ENCODE measurements at places on chromosomes 4 and X. TPM values are rescaled to one million over a fixed set of nuclear protein-coding genes. Genes with fewer than 3 reads are reported as not detected.

- DNase-seq = no peak
Observed at GRCh38 chrX:132940727-132941327, 17.6 kb downstream of the HS6ST2 start.

GRCh38 chr4:52059372-52059771, 8.3 kb downstream of the SPATA18 start:
- DNase-seq = no peak

DNA sequence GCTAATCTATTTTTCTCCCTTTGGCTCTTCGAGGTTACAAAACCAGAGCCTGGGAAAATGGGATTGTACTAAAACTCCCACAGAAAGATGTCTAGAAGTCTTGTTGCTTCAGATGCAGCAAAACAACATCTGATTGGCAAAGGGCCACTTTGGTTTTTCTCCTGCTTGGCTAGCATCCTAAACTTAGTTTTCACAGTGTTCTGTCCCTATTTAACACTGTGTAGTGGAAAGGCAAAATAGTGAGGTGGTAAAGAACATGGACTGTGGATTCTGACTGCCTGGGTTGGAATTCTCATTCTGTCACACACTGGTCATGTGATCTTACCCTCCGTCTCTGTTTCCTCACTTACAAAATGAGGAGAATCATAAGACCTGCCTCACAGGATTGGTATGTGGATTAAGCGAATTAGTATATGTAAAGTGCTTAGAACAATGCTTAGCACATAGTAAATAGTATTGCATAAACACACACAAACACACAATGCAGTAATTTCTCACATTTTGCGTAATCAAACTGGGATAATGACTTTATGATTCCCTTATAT, 23.5 kb downstream of the TIGD2 start:
- DNase-seq = no peak

GRCh38 chr4:47974566-47974965, 41.9 kb downstream of the CNGA1 start:
- no peak for DNase-seq

GRCh38 chr4:187183826-187184225, 460.2 kb upstream of the FAT1 start:
- no peak for DNase-seq

DNA sequence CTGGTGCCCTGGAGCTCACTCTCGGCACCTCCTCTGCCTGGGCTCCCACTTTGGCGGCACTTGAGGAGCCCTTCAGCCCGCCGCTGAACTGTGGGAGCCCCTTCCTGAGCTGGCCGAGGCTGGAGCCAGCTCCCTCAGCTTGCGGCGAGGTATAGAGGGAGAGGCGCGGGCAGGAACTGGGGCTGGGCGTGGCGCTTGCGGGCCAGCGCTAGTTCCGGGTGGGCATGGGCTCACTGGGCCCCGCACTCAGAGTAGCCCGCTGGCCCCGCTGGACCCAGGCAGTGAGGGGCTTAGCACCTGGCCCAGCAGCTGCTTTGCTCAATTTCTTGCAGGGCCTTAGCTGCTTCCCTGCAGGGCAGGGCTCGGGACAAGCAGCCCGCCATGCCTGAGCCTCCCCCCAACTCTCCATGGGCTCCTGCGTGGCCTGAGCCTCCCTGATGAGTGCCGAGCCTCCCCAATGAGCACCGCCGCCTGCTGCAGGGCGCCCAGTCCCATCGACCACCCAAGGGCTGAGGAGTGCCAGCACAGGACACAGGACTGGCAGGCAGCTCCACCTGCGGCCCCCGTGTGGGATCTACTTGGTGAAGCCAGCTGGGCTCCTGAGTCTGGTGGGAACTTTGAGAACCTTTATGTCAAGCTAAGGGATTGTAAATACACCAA, 26.7 kb upstream of the FAM90A26 start:
- no peak for DNase-seq

DNA sequence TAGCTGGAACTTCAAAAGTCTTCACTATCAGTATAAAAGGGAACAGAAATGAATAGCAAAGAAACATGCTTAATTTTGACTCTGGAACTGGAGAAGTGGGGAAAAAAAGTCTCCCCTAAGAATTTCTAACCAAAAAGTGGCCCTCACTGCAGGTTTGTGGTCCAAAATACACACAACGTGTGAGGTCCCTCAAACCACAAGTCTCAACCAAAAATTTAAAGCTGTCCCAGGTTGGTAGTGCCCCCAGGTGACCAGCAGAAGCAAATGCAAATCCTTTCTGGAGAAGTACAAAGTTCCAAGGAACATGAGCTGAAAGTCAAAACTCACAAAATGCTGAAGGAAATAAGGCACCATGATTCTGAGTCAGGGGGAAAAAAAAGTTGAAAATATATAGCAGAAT, 23.6 kb upstream of the VAMP7 start:
- no peak for DNase-seq

- no peak for DNase-seq
Observed at GRCh38 chr4:71711985-71712348, 71.9 kb downstream of the GC start.

DNA sequence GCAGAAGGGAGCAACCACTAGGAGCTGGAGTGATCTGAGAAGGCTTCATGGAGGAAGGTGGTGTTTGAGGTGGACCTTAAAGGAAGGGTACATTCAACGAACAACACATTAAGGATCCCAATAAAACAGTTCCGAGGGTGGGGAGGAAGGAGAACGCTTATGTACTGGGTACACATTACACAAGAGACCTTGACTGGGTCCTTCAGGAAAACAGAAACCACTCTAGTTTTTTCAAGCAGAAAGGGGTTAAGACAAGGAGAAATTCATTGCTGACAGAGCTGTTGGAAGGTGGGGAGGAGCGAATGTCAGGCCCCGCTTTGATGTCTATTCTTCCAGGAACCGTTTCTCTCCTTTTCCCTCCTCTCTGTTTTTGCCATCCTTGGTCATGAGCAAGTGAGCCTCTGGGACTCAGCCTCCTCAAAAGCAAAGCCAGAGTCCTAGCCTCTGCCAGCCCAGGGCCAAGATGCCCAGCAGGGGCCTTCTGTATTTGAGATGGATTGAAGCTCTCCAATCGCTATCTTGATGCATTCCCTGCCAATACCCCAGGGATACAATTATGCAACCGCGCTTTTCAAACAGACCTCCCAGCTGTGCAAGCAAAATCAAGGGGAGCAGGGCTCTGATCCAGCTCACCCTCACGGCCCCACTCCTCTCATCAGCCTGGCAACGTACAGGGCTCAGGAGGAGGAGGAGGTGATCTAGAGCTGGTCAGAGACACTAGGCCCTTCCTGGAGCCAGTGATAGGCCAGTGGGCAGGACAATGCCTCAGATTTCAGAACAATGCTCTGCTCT, 48.4 kb downstream of the ZBTB49 start:
- no peak for DNase-seq

- DNase-seq = no peak
Observed at GRCh38 chr4:183411291-183411861, 33.1 kb upstream of the CDKN2AIP start.

GRCh38 chr4:81429607-81430006, 42.1 kb downstream of the RASGEF1B start:
- DNase-seq = no peak

GRCh38 chr4:85431156-85431555, 43.8 kb upstream of the ARHGAP24 start:
- no peak for DNase-seq

DNA sequence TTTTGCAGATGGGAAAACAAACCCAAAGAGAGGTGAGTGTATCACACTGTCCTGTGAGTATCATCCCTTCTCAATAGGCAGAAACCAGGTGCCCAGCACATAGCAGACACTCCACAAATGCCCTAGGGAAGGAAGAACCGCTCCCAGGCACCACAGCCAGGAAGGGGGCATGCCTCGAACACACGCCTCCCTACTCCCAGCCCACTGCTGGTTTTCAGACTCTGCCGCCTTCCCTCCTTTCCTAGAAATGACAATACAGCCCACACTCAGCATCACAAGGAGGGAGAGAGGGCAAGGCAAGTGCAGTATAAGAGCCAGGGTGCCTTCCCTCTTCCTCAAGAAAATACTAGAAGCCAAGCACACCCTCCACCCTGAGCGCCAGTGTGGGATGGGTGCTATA, 16.2 kb downstream of the JAKMIP1 start:
- no peak for DNase-seq

DNA sequence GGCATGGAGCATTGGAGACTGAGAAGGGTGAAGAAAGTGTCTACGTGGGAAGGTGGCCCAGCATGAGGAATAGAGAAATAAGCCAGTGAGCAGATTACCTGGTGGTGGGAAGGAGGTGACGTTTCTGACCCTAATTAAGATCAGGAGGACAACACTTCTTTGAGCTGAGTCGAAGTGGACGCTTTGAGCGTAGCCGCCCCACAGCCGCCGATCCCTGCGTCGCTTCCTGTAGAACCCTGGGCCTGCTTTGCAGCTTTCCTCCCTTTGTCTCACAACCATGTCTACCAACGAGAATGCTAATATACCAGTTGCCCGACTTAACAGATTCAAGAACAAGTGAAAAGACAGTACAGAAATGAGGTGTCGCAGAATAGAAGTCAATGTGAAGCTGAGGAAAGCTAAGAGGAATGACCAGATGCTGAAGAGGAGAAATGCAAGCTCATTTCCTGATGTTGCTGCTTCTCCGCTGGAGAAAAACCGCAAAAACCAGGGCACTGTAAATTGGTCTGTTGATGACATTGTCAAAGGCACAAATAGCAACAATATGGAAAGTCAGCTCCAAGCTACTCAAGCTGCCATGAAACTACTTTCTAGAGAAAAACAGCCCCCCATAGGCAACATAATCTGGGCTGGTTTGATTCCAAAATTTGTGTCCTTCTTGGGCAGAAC, 6.4 kb upstream of the ANTXR2 start:
- DNase-seq = no peak

DNA sequence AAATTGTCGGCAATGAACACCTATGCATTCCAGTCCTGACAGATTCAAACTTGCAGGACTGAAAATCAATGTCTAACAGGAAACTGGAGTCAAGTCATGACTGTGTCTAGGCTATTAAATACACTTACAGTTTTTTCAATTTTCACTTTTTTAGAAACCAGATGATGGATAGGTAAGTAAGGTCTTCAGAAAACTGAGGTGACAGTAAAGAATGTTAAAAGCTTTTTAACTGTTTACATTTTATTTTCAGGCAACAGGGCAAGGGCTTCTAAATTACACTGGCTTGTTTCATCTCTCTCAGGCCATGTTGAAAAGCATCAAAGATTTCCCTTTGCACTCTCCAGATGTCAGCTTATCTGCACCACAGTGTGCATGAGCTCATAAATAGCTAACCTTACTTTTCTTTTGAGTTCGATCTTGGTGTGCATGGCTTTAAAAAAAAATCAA, 65.2 kb downstream of the SEC24D start:
- no peak for DNase-seq

GRCh38 chr4:43757147-43757546, 691.5 kb downstream of the KCTD8 start:
- DNase-seq = no peak

GRCh38 chr4:48767055-48767929, 12.8 kb downstream of the FRYL start:
- DNase-seq = no peak

DNA sequence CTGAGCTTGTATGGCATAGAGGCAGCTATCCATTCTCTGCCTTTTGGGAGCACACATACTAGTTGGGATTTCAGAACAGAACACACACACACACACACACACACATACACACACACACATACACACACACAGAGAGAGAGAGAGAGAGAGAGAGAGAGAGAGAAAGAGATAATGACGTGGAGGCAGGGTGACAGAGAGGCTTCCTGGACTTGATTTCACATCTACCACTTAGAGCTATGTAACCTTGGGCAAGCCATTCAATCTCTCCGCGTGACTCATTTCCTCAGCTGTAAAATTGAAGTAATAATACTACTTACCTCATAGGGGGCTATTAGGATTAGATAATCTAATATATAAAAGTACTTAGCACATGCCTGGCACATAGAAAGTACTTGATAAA, 12.3 kb upstream of the GRIA3 start:
- DNase-seq = no peak

DNA sequence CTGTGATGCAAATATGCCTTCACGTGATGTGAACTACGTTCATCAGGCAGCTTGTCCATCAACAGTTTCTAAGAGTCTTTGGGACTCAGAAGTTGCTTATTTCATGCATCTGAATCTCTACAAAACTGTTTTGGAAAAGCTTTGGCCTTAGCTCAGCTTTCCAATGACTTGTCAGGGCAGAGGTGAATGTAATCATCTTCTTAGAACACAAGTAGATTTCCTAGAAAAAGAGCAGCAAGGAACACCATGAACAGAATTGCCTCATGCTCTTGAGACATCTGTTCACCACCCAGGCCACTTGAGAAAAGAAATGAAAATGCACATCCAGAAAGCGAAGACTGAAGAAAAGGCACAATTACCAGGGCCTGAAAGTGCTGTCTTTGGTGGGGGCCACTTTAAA, 105.8 kb upstream of the PDHA1 start:
- no peak for DNase-seq

DNA sequence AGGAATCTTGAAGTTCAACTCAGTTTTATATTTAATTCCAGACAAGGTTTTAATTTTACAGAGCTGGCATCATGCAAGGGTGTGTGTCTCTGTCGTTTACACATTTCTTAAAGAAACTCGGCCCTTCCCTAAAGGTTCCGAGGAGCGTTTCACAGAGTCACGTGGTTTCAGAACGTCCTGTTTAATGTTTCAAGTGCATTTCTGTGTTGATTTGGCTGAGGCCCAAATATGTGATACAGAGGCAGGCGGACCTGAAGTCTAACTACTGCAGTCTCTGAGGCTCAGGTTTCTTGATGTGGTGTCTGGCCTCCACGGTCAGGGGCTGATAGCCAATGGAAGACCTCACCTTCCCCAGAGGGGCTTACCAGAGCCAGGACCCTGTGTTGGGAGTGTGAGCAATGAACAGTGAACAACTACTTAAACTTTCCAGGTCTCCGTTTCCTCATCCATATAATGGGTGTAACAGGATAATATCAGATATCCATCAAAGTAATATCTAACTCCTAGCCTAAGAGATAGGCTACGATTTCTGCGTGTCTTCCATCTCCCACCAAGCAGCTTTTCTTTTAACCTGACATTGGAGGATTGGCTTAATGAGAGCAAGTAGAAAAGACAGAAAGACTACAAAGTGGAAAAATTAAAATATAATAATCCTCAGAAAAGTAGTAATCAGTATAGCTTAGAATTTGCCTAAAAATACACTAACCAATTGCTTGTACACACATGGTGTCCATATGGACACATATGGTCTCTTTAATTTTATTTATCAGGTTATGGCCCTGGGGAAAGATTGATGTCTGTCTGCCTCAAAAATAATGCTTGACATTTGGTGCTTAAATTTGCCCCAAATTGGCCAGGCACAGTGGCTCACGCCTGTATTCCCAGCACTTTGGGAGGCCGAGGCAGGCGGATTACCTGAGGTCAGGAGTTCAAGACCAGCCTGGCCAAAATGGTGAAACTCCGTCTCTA, 50.0 kb upstream of the TRIM2 start:
- DNase-seq = no peak

The ARHGAP6 gene
- 19.6 TPM for polyA plus RNA-seq

The POU3F4 gene
- polyA plus RNA-seq = not detected

The CAPN6 gene
- polyA plus RNA-seq = 0.54 TPM

The CYTL1 gene
- 10.1 TPM for polyA plus RNA-seq

The ENPP6 gene
- polyA plus RNA-seq = 1.2 TPM

The ESX1 gene
- not detected for polyA plus RNA-seq

The FGFBP2 gene
- 2.4 TPM for polyA plus RNA-seq

The FSTL5 gene
- 0.06 TPM for polyA plus RNA-seq

The MTMR1 gene
- polyA plus RNA-seq = 9.8 TPM

The CORIN gene
- 8.6 TPM for polyA plus RNA-seq

The MECP2 gene
- 25.9 TPM for polyA plus RNA-seq

Measured in urinary bladder (tissue), 4 donors.